Karpas-422 (cell line): ENCODE measurements at places on chromosomes 7 and 10.

DNA sequence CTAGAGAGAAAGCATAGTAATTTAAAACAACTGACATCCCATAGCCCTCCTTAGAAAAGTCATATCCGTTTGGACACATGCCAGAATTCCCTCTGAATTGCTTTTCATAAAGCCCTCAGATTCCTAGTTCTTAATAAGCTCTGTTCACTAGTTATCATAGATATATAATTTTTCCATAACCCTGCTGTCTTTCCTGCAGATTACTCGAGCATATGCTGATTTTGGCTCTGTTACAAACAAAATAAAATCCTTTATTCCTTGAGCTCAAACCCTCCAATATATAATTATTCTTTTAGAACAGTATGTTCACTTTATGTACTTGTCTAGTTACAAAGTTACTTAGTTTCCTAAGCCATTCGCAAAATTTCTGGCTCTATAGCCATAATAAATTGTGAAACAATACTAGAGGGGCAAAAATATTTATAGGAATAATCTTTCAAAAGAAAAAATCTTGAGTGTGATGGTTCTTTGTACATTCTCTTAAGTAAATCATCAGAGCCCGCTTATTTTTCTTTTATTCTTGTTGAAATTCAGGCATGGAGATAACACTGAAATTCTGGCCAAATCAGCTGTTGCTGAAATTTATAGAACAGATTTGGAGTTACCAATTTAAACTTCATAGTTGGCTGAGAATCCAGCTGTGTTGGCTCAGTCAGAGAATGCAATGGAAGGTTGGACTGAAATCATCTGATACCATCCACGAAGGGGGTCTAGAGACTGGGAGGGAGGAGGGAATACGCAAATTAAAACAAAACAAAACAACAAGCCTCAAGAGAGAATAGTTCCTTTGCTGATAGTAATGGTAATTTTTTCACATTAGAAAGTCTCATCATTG, 146.1 kb upstream of the TMEM196 start:
- no peak for DNase-seq

DNA sequence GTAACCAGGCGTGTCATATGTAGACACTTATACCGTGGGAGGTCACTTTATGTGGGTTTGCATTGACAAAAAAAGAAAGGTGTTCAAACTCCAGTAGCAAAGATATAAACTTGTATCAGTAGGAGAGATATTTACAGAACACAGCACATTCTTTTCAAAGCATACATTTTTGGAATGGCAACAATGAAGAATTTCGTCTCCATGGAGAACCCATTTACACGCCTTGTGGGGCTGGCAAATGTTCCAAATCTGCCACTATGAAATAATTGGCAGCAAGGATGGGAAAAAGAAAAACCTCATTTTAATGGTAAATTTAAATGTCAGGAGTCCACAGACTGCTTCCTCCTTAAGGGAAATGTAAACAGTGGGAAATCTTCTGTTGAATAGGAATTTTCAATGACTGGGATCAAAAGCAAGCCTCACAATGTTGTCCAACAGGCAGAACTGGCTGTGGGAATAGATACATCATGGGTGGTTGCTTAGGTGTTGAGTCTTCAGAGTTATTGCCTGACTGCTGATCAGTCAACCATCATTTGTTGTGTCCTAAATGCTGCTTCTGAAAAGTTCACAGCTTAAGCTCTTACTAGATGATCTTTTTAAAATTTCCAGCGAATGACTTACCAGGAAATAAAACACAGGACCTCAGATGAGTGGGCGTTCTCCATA, 256.6 kb upstream of the SEMA3C start:
- no peak for DNase-seq

GRCh38 chr7:103857435-103857834, 132.0 kb downstream of the RELN start:
- no peak for DNase-seq

DNA sequence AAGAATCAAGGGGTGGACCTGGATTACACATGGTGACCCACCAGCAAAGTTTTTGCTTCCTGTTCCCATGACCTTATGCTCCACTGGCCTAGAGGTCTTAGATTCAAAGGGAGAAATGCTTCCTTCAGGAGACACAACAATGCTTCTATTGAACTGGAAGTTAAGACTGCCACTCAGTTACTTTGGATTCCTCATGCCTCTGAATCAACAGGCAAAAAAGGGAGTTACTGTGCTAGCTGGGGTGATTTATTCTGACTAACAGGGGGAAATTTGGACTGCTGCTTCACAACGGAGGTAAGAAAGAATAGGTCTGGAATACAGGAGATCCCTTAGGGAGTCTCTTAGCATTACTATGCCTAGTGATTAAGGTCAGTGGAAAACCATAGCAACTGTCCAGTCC, 10.3 kb downstream of the TMEM229A start:
- DNase-seq = no peak

DNA sequence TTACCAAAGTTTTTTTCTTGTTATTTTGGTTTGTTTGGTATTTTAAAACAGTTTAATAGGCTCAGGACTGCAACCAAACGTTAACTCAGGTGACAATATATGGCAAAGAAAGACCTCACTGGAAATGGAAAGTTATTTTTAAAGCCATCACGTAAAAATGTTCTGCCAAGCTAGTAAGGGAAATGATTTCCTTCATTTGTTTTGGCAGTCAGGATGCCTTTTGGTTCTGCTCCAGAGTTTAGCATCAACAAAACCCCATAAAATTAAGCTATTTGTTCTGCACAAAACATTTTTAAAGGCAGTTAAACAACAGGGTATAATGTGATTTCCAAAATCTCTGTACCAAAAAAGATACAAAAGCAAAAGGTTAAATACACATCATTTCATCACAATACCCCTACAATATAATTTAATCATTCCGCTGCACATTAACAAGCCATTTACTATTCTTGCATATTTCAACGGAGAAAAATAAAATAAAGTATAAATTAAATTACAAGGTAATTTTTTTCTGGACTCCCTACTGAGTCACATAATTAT, 172.4 kb downstream of the SEMA3E start:
- no peak for DNase-seq

DNA sequence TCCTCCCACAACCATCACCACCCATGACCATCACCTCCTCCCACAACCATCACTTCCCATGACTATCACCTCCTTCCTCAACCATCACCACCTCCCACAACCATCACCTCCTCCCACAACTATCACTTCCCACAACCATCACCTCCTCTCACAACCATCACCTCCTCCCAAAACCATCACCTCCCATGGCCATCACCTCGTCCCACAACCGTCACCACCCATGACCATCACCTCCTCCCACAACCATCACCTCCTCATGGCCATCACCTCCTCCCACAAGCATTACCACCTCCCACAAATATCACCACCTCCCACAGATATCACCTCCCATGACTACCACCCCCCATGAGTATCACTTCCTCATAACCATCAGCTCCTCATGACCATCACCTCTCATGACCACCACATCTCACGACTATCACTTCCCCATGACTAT, 52.2 kb downstream of the PDGFA start:
- no peak for DNase-seq

- peak; percentile 72 for DNase-seq
Observed at GRCh38 chr7:37495574-37496184, 47.0 kb upstream of the ELMO1 start.

DNA sequence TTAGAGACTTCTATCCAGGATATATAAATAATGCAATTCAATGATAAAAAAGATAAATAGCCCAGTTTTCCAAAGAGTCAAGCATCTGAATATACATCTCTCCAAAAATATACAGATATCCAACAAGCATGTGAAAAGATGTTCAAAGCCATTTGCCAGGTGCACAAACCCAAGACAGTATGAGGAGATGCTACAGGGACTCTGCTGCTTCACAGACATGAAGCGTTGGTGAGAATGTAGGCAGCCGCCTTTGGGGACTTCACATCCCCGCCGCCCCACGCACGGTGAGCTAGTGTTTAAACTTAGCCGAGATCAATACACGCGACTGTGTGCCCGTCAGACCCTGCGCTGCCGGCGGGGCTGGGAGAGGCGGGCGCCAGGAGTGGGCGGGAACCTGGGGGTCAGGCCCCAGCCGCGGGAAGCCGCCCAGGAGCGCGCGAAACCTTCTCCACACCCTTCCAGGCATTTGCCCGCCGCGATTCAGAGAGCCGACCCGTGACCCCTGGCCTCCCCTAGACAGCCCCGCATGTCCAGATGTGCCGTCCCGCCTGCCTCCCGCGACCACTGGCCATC, 927 bp upstream of the ALOX5 start:
- peak; percentile 92 for DNase-seq

GRCh38 chr10:103497161-103497915, 3.8 kb downstream of the NEURL1 start:
- DNase-seq = no peak

GRCh38 chr10:108899670-108900069, 1023.6 kb downstream of the XPNPEP1 start:
- DNase-seq = no peak

DNA sequence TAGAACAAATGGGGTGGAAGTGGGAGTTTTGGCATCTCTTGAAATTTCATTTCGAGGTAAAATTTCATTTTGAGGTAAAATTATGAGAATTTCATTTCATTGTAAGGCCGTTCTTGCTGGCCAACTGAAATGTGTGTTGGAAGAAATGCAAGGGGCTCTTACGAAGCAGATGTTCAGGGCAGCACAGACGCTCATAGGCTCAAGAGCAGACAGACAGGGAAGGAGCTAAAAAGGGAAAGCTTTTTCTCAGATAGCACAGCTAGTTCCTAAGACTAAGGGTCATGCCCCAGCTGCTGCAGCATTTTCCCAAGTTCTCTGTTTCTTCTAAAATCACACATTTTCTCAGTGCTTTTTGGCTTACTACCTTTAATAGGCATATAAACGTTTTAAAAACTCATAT, 65.1 kb upstream of the SFMBT2 start:
- DNase-seq = peak; percentile 77

GRCh38 chr7:150432915-150433892, 17.2 kb upstream of the GIMAP8 start:
- no peak for DNase-seq

DNA sequence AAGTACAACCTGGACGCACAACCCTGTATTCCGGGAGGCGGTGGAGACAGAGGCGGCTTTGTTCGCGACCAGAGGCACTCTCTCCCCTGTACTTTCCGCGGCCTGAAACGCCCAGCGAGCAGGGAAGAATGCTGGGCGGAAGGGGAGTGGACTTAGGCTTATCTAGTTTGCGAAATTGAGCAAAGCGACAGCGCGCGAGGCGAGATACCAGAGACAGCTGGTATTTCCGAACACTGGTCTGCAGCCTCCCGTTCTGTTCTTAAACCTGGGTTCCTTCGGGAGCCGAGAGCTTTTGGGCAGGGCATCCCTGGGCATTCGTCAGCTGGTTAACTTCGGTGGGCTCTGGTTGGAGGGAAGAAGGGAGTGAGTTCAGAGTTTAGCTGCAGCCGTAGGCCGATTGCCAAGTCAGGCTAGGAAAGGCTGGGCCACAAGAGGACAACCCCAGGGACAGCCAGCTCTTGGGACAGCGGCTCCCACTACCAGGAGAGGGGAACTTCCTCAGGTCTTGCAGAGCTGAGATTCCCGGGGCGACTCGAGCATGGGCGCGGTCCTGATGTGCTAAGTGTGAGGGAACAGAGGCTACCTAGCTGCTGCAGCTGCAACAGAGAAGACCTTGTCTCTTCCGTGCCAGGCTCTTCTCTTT, 3.9 kb downstream of the HMX3 start:
- no peak for DNase-seq

DNA sequence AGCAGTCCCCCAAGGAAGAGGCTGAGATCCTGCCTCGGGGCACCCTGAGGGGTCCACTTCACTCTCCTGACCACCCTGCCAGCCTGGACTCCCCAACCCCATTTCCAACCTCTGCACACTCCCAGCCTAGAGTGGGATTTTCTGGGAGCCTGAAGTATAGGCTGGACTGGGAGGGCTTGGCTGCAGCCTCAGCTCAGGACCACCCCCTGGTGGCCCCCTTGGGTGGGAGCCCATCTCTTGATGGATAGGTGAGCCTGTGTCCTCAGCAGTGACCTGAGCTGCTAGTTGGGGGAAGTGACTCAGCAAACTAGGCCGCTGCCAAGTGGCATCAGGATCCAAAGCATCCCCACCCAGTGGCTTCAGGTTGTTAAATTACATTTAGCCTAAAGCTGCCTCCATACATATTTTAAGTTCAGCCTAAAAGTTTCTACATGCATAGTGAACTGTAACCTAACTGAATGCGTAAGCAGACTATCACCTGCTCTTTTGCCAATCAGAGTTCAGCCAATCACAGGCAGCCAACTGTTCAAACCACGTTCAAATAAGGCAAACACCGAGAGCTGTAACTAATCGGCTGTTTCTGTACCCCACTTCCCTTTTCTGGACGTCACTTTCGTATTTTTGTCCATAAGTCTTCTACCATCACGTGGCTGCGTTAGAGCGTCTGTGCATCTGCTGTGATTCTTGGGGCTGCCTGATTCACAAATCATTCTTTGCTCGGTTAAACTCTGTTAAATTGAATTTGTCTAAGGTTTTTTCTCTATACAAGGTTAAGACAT, 144.0 kb downstream of the PLPP4 start:
- DNase-seq = peak; percentile 92

GRCh38 chr7:29095631-29096445, 50.5 kb downstream of the CPVL start:
- DNase-seq = no peak

GRCh38 chr7:108604307-108605077, 34.8 kb downstream of the DNAJB9 start:
- DNase-seq = no peak

DNA sequence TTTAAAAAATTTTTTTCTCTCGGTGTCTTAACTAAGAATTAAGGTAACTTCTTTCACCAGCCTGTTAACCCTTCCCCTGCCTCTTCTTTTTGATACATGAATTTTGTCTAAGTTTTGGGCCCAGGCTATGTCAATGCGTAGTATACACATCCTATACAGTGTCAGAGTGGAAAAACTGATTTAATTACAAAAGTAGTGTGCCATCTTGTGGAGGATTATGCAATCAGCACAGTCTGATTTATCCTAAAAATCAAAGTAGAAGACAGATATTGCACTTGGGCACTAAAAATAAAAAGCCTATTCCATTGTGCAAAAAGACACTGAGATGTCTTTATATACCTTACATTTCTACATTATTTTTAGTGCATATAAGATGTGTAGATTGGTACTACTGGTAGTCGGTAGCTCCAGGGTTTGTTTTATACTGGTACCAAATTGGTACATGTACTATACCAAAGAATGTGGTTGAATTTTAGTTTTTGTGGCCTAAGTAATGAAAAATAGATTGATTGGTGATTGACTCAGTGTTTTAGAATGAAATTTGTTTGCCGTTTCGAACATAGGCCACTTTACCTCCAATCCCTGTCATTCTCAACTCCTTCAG, 96.6 kb downstream of the MKLN1 start:
- peak; percentile 80 for DNase-seq

DNA sequence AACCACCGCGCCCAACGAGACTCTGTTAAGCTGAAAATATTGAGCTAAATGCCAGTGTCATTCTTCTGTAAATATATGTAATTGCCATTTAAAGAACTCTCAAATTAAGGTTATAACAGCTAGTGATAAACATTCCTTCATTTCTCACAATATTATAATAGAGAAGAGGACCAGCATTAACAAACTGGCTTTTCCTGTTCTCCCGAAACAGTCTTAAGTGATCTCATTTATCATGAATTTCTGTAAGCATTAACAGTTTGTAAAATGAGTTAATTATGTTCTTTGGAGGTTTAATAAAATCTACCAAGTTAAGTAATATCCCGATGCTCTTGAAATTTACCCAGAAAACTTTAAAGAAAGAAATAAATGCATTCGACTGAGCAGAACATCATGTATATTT, 352.8 kb downstream of the KCNMA1 start:
- no peak for DNase-seq

- DNase-seq = no peak
Observed at GRCh38 chr10:103766751-103767505, 88.4 kb downstream of the SH3PXD2A start.
